ENCODE measurements at places on chromosomes 6 and 20.

DNA sequence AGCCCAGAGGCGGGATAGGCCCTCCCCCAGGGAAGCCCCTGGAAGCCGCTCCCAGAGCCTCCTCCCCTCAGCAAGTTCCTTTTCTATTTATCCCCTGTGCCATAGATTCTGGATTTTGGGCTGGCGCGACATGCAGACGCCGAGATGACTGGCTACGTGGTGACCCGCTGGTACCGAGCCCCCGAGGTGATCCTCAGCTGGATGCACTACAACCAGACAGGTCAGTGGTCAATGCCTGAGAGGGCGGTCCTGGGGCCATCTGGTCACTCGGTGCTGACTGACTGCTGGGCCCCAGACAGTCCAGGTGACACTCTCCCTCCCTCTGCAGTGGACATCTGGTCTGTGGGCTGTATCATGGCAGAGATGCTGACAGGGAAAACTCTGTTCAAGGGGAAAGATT lies 6.2 kb downstream of the MAPK13 start:
- no peak for DNase-seq

- no peak for DNase-seq
Observed at GRCh38 chr6:16153211-16153820, 24.4 kb downstream of the MYLIP start.

- DNase-seq: no peak
Observed at GRCh38 chr20:21228511-21228910, 74.6 kb upstream of the XRN2 start.

DNA sequence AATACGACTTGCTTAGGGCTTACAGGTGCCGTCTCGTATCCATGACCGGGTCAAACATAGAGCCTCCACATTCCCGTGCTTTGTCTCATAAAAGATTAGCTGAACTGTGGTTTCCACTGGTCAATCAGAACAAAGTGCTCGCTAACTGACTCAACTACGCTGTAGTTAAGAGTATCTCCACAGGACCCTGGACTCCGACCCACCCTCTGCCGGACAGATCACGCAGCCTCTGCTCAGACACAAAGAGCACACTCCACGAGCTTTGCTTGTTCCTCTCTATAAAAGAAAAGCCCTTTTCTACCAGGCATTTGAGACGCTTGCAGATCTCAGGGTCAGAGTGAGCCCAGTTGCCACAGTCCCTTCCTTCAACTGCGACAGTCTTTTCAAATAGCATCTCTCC lies 298.7 kb upstream of the CDH4 start:
- no peak for DNase-seq

- no peak for DNase-seq
Observed at GRCh38 chr20:57756921-57757320, 47.1 kb upstream of the PMEPA1 start.
